Osteocyte (in vitro differentiated cells): ENCODE measurements at places on chromosomes 1 and 21. TPM values are rescaled to one million over a fixed set of nuclear protein-coding genes. Genes with fewer than 3 reads are reported as not detected.

- DNase-seq: no peak
Observed at GRCh38 chr21:29419422-29419821, 120.7 kb downstream of the BACH1 start.

Gene LY9
- not detected in 2 replicates for total RNA-seq

GRCh38 chr1:192161976-192162375 is 3.7 kb downstream of the RGS18 start:
- DNase-seq: no peak

DNA sequence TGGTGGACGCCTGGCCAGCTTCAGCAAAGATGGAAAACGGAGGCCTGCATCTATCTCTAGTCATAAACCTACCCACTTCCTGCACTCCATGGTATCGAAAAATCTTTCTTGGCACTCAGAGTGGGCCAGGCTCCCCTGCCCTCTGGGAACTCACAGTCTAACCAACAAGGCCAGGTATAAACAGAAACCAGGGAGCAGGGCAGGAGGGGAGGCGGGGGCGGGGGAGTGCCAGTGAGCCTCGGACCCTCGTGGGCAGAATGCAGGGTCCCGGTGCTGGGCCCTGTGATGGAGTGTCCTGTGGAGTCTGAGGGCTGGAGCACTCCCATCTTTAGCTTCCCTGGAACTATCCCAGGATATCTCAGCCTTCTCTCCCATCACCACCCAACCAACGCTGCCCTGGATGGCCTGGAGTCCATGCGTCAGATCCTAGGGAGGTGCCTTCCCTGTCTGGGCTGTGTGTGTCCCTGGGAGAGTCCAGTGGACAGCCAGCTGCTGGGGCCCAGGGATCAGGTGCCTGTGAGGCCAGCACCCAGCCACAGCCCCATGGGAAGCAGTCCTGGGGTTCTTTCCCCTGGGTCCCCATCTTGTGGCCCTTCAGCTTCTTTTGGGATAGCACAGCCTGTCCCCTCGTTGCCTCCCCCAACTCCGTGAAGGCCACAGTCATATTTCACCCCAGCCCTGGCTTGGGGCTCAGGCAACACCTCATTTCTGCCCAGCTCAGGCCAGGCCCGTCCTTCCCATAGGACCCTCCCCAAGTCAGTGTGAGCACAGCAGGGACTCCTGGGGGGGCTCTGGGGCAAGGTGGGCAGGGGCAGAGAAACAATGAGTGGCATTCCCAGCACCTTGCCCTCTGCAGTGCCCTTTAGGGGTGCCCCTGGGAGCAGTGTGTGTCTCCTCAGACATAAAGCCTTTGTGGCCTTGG is 1.1 kb upstream of the EPS8L3 start:
- DNase-seq: no peak

- DNase-seq: no peak
Observed at GRCh38 chr1:232033285-232033684, 406.7 kb downstream of the DISC1 start.

Gene C1orf87
- 0.94 and 1.0 TPM in 2 replicates for total RNA-seq
